ENCODE measurements at places on chromosomes 6 and 20.

- no peak for DNase-seq
Observed at GRCh38 chr6:88441346-88441745, 275.2 kb upstream of the CNR1 start.

GRCh38 chr6:132264021-132264500 lies 137.2 kb downstream of the MOXD1 start:
- no peak for DNase-seq

DNA sequence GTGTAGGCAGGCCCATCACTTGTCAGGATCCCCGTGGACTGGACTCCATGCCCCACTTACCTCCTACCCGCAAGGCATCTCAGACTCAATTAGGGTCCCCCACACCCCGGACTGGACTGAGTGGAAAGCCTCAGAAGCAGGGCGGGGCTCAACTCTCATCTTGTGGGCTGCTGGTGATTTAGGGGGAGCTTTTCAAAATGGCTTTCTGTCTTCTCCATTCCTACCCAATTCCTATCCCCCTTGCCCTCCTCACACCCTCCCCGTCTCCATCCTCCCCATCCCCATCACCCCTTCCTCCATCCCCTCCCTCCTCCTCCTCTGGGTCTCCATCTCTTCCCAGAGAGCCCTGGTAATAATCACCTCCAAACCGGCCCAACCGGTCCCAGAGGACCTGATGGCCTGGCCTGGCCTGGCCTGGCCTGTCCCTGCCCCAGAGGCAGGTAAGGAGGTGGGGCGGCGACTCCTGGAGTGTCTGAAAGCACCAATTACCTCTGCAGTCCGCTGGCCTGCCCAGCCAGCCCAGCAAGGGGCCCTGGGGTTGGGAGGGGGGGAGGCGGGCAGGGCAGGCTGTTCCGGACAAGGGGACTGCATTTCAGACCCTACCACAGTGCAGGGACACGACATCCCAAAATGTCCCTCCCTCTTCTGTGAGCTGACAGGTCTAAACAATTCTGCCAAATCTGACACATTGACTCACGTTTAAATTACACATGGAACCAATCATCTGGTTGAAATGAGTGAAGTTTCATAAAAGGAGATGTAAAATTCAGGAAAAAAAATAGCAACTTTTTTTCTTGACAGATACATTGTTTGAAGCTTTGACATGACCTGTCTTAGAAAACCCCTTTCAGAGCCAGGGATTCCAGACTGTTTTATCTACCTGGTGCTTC lies 24.8 kb downstream of the MAFB start:
- DNase-seq, result no peak

DNA sequence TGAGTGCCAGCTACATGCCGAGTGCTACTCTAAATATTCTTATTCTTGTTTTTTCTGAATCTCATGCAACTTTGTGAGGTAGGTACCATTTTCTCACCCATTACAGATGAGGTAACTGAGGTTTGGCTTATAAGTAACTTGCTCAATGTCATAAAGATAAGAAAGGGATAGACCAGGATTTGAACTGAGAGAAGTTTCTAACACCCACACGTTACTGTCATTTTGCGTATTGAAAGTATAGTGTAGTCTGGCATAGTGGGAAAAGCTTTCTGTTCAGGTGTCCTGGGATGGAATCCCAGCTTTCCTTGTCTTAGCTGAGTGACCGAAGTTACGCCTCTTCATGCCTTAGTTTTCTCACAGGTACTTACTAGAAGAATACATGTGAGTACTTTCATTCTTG lies 50.5 kb downstream of the HIVEP1 start:
- DNase-seq, result no peak

DNA sequence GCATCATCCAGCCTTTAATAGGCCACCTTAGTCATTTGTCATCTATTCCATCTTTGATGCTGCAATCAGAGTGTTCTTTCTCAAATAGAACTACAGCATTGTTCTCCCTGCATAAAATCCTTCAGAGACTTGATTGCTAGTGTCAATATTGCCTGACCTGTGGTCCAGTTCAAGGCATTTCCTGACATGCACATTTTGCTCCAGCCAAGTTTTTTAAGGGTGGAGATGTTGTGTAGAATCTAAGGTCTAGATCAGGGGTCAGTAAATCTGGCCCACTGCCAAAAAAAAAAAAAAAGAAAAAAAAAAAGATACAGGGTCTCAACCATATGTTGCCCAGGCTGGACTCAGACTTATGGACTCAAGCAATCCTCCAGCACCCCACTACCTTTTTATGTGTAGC lies 354.4 kb downstream of the FRK start:
- DNase-seq, result no peak

DNA sequence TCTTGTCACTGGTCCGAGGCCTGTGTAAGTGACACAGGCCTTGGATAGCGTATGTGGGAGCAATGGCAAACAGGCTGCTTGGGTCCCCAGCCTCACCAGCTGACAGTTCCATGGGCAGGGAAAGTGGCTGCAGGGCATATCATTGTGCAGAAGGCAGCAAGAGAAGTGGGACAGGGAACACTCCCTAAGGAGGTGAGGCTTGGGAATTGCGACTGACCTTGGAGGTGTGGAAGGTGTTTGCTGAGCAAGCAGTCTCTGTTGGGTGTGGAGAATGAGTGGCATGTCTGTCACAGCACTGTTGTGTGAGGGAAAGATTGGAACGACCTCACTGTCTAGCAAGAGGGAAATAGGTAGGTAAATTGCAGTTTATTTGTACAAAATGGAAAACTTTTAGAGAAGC lies 16.8 kb downstream of the POFUT1 start:
- DNase-seq, result no peak

DNA sequence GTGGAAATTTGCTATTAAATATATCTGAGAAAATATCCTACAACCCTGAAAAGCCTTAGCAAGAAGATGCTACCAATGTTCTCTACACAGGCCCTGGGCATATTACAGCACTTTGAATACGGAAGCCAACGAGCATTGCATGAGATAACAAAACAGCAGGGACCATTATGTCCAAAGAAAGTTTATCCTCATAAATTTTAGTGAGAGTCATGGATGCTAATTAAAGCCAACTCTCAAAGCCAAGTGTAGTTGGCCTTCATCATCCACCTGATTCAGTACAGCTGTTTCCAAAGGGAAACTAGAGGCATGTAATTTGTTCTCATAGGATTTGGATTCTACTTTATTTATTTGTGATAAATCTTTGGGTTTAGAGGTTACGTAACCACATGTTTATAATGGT lies 564.8 kb downstream of the RFPL4B start:
- no peak for DNase-seq

DNA sequence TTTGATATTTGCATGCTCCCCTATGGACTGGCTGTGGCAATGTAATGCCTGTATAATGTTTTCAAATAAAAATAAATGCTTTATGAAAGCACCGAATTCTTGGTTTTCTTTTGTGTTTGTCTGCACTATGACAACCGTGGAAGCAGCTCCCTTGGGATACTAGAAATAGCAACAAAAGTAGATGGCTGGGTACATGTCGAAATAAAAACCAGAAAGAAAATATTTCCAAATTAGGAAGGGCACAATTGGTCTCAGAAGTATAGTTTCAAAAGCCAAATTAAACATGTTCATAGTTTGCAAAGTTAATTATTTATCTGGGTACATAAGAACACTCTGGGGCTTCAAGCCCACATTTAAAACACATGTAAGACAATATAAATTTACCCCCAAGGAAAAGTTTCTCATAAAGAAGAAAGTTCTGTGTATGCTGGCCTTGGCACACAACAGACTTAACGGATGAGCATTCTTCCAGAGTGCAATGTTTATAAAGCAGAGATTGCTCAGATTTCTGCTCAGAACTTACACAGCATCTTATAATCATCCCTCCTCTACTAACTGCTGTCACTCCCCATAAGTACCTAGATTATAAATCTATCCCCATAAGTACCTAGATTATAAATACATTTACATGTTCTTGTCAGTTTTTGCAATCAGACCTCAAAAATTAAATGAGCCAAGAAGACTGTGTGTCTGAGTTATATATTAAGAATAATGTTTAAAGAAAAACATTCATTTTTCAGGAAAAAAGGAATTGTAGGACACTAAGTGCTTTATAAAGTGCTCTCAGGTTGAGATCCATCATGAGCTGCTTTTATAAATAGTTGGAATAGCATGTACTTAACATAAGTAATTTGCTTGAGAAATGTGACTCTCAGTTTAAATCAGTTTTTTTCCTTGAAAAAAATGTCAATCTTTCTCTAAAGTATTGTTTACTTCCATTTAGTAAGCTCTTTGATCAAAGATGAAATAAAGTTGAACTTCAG lies 230.2 kb upstream of the PLN start:
- no peak for DNase-seq

DNA sequence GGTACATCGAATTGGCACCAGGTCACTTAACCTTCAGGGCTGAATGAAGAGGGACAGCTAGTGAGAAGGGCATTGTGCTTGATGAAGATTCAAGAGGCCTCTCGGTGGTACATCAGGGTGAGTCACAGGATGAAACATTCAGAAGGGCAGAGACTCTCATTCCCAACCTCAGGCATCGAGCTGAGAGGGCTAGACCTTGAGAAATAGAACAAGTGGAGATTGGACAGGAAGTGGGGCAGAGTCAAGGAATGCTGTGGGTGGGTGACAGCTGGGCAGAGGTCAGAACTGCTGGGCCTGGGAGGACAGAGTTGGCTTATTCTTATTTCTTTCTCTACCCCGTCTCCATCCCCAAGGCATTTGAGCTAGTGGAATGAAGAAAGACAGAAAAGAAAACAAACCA lies 126.0 kb downstream of the SCML4 start:
- DNase-seq, result no peak

All from tibial artery (tissue), 4 donors.